Fibroblast of skin of back (primary cell): ENCODE measurements at places on chromosomes 7 and 10.

- DNase-seq, result no peak
Observed at GRCh38 chr10:87928996-87929395, 65.6 kb downstream of the PTEN start.

- no peak for DNase-seq
Observed at GRCh38 chr7:131529179-131529578, 27.2 kb downstream of the PODXL start.

GRCh38 chr10:98460837-98461499 lies 14.2 kb upstream of the HPS1 start:
- peak; percentile 95 for DNase-seq

DNA sequence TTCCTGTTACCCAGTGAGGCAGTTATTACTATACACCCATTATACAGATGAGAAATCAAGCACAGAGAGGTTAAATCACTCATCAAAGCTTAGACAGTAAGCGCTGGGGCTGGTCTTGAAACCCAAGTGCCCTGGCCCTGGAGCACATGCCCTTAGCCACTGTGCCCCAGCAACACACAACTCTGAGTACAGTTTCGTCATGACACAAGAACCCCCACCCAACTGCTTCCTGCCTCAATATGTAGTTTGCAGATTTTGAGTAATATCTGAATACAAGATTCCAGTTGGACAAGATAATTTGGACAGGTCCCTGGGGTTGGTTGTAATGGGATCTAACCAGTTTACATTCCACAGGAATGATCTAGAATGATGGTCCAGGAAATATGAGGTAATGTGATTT lies 62.8 kb downstream of the SH3PXD2A start:
- DNase-seq, result peak; percentile 53

- no peak for DNase-seq
Observed at GRCh38 chr7:27151931-27152815, at the start of gene HOXA3. Gene HOXA3, minus strand, starts transcription at chr7:27152583. Its CDS starts 41,943 bp downstream, at chr7:27110640.

GRCh38 chr7:39383136-39383535 lies 183.1 kb upstream of the YAE1 start:
- DNase-seq, result peak; percentile 74

- no peak for DNase-seq
Observed at GRCh38 chr7:21867226-21867625, 78.5 kb downstream of the CDCA7L start.

DNA sequence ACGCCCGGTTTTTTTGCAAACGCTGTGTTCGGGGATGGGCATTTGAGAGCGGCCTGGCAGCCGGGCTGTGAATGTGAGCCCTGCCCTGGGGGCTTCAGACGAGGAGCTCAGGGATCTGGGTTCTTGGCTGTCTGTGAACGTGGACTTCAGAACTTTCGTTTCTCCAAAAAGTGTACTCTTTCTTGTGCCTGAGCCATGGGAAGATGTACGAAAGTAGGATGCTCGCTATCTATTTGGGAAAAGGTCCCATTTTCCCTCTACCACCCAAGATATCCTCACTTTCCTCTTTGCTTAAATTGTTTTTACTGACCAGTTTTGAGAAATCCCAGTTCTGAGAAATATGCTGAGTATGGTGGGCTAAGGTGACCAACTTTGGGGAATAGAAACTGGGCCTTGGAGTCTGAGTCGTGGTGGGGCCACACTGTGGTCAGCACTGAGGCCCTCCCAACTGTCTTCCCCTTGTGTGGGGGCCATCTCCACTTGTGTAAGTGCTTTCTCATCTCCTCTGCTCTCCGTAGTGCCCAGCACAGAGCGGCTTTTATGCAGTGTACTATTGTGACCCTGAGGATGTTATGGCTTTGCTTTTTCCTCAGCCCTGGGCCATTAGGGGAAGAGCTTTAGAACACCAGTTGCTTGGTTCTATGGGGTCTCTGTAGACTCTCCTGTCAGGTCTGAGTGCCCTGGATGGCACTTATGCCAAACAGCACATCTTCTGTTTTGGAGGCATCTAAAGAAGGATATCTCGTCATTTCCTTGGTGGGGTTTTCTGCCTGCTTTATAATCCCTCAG lies 918 bp downstream of the DBNL start:
- DNase-seq, result peak; percentile 54

- peak; percentile 44 for DNase-seq
Observed at GRCh38 chr10:119859420-119860258, 13.0 kb downstream of the MCMBP start.

DNA sequence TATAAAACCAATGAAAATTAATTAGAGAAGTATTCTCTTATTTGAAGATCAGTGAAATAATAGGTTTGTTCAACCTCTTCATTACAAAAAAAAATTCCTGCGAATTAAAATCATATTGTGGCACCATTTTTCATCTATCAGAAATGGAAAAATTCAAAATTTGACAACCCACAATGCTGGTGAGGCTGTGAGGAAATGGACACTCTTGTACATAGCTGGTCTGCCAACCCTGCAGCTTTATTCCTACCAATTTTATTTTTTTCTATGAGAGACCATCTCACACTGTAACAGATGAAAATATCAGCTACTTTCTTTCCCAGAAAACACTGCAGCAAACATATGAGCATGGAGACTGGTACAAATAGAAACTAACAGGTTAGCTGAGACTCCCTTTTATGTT lies 208.8 kb upstream of the SEMA3E start:
- DNase-seq, result no peak
